ENCODE measurements at places on chromosomes 2 and 18.

DNA sequence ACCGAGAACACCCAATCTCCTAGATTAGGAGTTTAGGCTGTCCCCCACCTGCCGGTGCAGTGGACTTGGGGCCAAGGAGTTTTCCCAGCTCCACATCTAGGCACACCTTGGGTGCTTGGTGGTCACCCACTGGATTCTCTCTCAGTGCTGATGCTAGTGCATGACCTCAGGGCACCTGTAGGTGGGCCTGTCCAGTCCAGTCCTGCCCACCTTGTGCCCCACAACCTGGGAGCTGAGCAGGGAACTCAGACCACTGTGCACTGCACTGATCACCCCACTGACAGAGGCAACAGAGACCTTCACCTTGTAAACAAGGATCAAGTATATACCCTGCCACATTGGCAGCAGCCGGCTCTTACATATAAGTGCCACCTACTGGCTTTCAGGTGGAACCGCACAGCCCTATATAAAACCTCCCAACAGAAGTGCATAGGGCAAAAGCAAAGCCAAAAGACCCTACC, 12.7 kb upstream of the CDH19 start:
- DNase-seq = no peak

DNA sequence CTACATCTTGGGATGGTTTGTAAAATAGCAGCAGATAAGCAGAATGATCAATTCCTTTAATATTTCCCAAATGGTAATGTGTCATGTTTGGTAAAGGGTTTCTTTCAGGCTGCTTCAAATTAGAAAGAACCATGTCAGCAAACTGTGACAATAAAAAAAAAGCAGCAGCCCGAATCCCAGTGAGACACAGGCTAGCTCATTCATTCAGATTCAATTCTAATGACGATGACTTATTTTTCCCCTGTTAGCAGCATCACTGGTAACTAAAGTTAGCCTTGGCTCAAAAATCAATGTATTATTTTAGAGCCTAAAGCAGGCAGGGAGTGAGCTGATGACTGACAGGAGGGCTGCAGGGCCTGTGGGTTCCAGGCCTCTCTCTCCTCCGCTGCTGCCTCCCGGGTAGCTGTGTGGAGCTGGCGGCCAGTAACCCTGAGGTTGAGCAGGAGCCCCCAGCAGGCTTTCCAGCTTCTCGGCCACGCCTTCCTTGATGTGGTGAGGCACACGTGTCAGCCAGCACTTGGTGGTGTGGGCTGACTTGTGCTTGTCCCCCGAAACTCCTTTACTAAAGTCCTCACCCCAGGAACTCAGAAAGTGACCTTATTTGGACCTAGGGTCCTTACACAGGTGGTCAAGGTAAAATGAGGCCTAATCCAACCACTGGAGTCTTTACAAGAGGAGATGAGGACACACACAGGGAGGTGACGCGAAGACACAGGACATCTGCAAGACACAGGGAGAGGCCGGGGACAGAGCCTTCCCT, 120.5 kb upstream of the HS6ST1 start:
- DNase-seq = no peak

- DNase-seq = no peak
Measured at GRCh38 chr2:56121995-56122394, 61.8 kb upstream of the CCDC85A start.

GRCh38 chr2:38876407-38876806, 631 bp downstream of the MORN2 start:
- no peak for DNase-seq

DNA sequence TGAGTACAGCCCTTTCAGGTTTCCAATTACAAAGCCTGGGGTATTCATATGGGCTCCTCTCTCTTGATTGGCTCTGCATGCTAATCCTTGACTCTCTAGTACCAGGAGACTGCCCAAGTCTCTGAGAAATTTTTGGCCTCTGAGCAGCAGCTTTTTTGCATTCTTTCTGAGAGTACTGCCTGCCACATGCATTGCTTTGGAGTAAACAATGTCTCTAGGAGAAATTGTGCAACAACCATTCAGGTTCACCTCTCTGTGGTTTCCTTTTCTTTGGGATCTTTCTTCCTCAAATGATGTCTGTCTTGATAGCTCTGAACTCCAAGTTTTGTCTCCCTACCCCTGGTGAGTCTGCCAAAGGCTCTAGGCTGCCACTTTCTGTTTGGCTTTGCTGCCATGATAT, 115.8 kb upstream of the SETBP1 start:
- no peak for DNase-seq

GRCh38 chr2:189350540-189351209, 90.6 kb upstream of the WDR75 start:
- no peak for DNase-seq

All from CD4-positive, alpha-beta T cell treated with Interleukin-6 at 100 ng/mL for 8 hours (primary cell).